ENCODE measurements at places on chromosomes 4 and X. TPM values are rescaled to one million over a fixed set of nuclear protein-coding genes. Genes with fewer than 3 reads are reported as not detected.

DNA sequence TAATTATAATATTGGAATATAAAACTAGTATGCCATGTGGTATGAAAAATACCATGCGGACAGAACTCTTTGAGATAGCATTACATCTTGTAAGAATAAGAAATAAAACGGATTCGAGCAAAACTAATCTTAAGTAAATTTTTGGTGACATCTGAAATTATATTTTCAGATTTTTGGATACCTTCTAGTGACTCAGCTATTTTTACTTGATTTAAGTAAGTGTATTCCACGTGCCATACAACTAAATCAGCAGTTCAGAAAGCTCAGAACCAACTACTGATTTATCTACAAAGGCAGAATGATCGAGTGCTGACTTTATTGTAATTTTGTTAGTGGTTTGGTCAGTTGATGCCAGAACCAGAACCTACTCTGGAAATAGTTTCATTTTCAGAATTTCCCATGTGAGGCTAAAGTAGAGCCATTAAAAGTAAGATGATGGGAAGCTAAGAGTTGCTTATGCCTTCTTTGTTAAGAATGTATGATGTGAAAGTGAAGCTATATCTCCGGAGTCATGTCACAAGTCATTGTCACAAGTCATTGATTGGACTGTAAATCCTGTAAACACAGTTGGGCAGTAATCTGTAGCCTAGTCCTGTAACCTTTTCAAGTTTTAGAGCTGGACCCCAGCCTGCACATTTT lies 4.0 kb downstream of the ING2 start:
- DNase-seq: no peak

GRCh38 chr4:142818031-142818430 lies 28.1 kb downstream of the INPP4B start:
- DNase-seq: no peak

DNA sequence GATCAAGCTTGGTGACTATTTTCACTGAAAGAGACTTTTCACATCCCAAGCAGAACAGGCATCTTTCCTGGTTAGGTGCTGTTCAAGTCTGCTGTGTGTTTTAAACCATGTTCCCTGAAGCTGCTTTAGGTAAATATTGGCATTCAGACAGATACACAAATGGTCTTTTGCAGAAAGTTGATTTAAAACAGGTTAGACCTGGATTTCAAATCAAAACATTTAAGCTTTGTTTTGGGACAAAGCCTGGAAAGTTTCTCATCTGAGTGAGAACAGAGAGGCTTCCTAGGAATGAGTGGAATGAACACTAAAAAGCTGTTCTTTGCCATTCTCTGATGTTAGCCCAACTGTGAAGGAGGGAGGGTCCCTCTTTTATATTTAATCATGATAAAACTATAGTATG lies 10.1 kb downstream of the ANXA3 start:
- no peak for DNase-seq

DNA sequence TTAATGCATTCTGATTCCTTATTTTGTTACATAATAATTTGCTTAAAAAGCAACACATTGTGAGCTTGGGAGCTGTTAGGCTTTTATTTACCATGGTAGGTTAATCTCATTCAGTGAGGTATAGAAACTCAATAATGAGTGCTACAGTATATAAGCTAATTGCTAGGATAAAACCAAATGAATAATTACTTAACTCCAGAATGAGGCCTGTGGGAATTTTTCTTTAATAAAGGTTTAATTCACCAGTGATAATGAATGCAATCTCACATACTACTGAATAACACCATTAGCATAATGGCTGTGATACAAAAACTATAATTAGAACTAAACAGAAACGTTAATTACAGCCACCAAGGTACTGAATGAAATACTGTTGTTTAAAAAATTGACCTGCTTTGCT lies 326.3 kb downstream of the IQCM start:
- DNase-seq: no peak

GRCh38 chr4:61336488-61336887 lies 136.4 kb downstream of the ADGRL3 start:
- DNase-seq: no peak

DNA sequence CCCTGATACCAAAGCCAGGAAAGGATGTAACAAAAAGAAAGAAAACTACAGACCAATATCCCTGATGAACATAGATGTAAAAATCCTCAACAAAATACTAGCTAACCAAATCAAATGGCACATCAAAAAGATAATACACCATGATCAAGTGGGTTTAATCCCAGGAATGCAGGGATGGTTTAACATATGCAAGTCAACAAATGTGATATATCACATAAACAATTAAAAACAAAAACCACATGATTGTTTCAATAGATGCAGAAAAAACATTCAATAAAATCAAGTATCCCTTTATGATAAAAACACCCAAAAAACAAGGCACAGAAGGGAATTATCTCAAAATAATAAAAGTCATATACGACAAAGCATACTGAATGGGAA lies 31.5 kb downstream of the ELF2 start:
- DNase-seq: no peak

The ZNF157 gene
- 0.19 TPM for total RNA-seq

DNA sequence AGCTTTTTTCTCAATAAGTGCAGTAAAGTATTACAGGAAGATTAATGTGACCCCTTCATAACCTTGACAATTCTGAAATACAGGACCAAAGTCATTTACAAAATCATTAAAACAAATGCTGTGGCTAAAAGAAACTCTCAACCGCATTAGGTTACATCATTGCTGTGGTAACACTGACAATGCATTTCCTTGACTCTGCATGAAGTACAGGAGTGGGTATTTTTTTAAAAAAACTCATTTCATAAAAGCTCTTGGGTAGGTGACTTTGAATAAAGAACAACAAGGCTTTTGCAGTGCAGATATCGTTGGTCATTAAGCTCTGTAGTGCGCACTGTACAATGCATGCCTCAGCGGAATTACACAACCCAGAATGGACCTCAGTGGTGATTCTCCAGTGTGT lies 23.4 kb upstream of the XK start:
- DNase-seq: no peak

DNA sequence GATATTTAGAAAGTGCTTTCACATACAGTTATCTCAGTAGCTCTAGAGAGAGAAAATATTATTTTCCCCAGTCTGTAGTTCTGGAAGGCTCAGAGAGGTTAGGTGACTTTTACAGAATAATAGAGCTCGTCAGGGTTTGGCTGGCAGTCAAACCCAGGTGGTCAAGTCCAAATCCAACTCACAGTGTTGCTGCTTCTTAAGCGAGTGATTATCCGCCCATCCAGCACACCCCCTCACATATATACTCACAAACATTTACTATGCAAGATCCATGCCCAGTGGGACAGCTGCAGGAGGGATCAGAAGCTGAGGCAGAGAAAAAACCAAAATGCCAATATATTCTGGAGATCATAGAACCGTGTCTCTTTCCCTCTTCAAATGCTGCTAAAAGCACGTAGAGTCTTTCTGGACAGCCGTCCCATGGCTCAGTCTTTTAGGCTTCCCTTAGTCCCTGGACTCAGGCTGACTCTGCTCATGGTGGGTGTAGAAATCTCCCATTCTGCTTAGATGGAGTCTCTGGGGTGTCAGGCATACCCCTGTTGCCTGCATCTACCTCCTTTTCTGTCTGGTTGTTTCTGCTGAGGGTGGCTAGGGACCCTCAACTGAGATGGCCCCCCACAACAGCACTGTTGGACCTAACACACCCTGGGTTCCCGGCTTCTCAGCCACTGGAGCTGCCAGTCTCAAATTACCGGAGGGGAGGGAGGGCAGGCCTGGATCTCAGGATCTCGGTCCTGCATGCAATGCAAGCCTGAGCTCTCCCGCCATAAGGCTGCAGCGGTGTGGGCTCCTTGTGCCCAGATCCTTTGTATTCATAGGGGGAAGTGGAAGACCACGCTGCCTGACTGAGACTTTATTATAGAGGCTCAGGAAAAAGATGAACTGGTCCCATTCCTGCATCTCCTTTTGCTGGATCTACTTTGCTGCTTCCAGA lies at the start of gene CHRNA9:
CHRNA9 (plus strand) TSS at position 743 of the 934 bp plus-strand sequence; CDS start at position 878, 135 bp downstream.
- DNase-seq: no peak

The SSX4B gene
- total RNA-seq: not detected

The SPOCK3 gene
- not detected for total RNA-seq

The GAGE12H gene
- not detected for total RNA-seq

DNA sequence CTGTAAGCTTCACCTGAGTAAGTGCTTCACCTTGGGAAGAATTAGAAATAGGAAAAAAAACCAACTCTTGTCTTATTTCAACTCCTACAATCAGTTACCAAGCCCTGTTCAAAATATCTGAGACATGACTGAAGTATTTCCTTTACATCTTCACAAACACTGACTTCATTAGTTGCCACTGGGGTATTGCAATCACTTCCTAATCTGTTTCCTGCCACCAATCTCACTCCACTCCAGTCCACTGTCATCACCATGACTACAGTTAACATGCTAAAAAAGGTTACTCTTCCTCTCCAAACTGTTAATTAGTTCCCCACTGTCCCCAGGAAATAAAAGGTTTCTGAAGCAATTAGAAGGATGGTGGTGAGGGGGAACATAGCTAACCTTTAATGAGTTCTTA lies 3.3 kb upstream of the SUPT20HL1 start:
- DNase-seq: no peak

The EPHA5 gene
- 0.62 TPM for total RNA-seq

Data from posterior vena cava (tissue), 2 donors.